ENCODE measurements at places on chromosomes 2 and 18.

- DNase-seq, result no peak
These were observed 288.9 kb upstream of the EPAS1 start for GRCh38 chr2:46008091-46008870.

DNA sequence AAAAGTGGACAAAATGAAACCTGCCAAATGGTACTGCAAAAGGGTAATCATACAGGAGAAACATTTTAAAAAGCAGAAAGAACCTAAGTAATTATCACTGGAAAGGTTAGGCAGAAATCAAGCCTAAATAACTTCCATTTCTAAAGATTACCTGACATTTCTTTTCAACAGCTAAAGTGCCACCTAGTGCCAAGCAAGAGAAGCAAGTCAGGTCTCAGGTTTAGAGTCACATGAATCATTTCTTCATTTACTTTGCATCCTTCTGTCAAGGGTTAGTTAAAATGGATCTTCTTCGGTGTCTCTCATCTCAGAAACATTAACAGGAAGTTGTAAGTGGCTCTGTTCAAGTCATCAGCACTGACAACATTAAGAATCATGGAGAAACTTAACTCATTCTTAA is 90.3 kb downstream of the AKAIN1 start:
- no peak for DNase-seq

GRCh38 chr2:854460-854859 is 96.2 kb upstream of the SNTG2 start:
- no peak for DNase-seq

- no peak for DNase-seq
These were observed 141.4 kb upstream of the LTBP1 start for GRCh38 chr2:32805104-32806095.

DNA sequence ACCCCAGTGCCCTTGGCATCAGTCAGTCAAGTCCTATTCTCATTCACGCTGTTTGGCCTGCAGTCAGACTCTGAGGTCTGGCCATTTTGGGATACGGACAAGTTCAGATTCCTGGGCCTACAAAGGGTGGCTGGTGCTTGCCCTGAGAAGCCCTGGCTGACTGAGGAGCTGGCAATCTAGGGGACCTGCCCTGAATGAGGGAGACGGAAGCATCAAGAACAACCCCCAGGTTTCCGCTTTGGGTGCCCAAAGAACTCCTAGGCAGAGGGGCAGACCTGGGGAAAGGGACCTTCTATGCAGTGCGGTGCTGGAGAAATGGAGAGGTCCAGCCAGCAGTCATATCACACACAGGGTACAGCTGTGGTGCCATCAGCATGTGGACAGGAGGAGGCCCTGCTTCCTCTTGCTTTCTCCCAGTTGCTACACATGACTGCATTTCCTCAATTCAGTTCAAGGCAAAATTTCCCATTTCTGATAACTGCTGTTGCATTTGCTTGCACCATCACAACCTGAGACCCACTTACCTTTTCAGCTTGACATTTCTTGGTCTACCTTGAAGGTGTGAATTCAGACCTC is 70.9 kb upstream of the LGALSL start:
- DNase-seq, result no peak

GRCh38 chr2:186771850-186772463 is 77.0 kb downstream of the ZSWIM2 start:
- no peak for DNase-seq

DNA sequence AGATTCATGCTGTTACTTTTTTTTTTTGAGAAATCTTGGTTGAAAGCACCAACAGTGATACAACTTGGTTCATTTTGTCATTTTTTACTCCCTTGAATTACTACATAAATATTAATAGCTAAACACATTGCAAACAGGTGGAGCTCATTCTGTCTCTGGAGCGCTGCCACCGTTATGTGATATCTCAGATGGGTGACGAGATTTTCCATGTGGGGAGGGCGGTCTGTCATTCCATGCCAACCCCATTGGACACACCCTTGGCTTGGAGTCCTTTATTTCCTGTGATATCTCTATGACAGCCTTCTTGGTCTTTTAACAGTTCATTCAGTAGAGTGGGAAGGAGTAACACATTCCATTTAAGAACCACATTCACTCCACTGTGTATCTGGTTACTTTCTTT is 794.8 kb downstream of the SATB2 start:
- DNase-seq, result no peak

DNA sequence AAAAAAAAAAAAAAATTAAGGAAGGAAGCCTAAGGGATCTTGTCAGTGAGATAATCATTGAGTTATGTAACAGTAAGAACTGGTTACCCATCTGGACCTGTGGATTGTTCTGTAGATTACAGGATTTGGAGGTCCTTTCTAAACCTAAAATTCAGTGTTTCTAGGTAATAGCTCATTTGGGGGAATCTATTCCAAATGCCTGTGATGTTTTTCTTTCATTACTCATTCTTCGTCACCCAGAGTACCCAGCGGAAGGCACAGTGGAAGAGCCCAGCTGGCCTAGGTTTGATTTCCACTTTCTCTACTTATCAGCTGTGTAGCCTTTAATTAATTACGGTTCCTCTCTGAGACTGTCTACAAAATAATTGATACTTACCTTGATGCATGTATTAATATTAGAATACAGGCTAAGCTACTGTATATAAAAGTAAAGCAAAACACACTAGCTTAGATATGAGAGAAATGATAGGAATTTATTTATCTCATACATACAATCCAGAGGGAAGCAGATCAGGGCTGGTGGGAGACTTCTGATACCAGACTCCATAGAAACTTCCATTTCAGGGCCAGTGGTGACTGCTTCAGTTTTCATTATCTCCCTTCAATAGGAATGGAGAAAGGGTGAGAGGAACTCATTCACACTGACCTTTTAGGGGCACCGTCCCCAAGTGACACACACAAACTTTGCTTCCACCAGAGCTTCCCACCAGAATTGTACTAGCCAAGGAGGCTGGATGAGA is 115.8 kb upstream of the NOSTRIN start:
- no peak for DNase-seq

DNA sequence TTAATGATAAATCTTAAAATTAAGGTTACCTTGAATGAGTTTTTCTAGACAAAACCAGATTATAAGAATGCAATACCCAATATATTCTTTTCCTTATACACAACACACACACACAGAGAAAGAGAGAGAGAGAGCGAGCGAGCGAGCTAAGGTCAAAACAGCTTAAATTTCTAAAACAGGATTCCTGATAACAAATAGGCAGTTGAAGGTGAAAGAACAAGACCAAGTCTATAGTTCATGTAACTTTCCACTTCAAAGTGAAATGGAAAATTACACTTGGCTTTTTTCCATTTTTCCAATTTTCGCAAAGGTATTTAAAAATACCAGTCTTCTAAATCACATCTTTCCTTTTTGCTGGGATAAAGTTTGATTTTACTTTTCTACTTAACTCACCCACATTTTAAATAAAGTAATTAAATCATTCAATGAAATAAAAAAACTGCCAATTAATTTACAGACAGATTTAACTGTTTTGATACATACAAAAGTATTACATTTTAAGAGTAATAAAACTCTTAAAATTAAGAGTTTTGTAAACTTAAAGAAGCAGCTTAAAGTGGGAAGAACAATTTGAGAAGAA is 98.8 kb downstream of the COBLL1 start:
- no peak for DNase-seq

GRCh38 chr18:70181015-70181414 is 24.5 kb downstream of the RTTN start:
- no peak for DNase-seq

DNA sequence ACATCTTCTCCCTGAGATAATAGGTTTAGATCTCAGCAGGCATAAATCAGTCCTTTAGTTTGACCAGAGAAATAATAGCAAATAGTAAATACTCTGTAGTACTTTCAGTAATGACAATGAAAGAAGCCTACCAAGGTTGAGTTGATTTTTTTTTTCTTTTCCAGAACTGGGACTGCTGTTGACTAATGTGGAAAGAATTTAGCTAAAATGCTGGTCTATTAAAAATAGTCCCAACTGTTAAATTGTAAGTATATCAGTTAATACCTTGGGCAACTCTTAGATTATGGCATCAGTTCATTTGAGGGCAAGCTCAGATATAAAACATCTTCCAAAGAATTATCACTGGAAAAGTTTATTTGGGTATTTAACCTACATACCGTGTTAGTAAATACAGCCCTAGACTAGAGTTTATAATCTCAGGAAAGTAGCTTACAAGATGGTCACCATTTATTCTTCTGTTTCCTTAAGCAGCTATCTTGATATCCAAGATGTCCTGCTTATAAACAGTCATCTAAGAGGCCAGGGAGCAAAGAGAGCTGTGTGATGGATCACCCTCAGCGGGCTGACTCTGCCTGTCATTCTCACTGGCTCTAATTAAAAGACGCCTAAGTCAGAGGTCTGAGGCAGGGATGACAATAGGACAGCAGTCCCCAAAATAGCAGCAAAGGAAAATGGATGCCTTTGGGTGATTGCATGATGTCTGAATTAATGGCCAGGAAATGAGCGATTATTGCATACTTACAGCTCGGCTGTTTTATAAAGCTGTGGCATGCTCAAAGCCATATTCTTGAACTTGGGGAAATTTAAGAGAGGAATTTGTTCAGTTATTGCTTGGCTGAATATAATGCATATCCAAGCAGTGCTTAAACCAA is 121.3 kb downstream of the MTX2 start:
- no peak for DNase-seq

DNA sequence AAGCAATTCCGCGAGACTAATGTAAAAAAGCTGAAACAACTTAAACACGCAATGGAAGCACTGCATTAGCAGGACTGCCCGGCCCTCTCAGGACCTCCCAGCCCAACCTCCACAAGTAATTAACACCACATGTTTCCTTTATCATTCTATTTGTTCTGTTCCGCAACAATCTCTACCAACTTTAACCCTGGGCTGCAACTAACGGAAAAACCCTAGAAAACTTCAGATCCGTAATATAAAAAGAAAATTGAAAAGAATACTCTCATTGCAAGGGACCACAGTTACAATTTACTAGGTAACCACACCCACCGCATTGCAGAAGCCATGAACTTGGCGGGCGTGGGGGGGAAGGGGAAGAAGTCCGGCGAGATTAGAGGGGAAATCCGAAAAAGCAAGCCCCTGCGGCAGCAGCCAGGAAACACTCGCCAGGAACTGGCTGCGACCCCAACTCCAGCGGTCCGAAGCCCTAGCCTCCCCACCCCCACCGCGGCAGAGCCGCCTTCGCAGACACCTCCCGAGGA is 1.2 kb downstream of the EPB41L3 start:
- no peak for DNase-seq

DNA sequence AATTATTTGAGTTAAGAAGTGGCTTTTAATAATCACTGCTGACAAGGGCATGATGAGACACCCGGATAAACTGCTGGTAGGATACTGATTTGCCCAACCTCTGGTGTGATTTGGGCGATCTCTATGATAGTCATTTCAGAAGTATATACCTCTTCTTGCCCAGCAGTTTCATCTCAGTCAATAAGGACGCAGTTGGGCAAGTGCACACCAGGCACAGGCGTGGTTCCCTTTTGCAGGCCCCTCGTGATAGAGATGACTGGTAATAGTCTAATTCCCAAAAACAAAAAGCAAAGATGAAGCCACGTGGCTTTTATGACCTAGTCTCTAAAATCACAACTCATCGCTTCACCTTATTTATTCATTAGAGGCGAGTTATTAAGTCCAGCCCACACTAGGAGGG is 246.4 kb downstream of the PRKCE start:
- no peak for DNase-seq

DNA sequence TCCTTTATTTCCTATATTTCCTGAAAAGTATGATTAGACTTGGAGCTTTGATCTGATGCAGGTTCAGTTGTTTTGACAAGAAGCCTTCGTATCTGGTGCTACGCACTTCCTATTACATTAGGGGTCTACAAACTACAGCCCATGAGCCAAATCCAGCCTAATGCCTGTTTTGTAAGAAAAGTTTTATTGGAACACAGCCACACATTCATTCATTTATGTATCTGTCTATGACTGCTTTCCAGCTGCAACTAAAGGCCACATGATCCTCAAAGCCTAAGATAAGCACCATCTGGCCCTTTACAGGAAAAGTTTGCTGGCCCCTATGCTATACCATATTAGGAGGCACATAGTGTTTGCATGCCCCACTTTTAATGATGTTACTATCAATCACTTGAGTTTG is 26.0 kb downstream of the EIF2AK3 start:
- no peak for DNase-seq

DNA sequence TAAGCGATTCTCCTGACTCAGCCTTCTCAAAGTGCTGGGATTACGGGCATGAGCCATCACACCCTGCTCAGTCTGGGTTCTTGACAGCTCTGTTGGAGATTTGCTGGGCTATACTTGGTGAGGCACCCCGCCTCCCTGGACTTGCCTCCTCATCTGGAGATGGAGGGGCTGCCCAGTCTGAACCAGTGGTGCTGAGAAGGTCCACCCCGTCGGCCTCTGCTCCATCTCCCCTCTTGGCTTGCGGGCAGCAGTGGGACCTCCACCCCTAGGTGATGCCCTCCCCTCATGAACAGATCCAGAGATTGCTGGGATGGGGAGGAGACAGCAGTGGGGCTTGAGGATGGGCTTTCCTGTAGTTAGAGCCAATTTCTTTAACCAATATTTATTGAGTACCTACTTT is 120.9 kb downstream of the CLIP4 start:
- DNase-seq, result no peak

GRCh38 chr2:160337728-160338127 is 137.7 kb upstream of the ITGB6 start:
- DNase-seq, result no peak

GRCh38 chr2:53859206-53860181 is at the start of gene GPR75:
GPR75 (minus strand) TSS chr2:53859967; CDS start chr2:53854756, 5,211 bp downstream.
- DNase-seq, result no peak

GRCh38 chr2:197191177-197191939 is 119.2 kb downstream of the ANKRD44 start:
- no peak for DNase-seq

DNA sequence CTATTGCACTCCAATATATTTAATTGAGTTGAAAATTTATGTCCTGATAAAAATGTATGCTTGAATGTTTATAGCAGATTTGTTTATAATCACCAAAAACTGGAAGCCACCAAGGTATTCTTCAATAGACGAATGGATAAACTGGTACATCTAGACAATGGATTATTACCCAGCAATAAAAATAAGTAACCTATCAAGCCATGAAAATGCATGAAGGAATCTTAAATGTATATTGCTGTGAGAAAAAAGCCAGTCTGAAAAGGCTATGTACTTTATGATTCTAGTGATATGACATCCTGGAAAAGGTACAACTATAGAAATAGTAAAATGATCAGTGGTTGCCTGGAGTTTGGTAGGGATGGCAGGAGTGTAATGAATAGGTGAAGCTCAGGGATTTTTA is 580.7 kb downstream of the DCC start:
- no peak for DNase-seq

- no peak for DNase-seq
These were observed 494.5 kb upstream of the MAP2 start for GRCh38 chr2:208929139-208929864.

- DNase-seq, result no peak
These were observed 27.1 kb upstream of the MAP3K20 start for GRCh38 chr2:173048522-173048896.

Data from activated naive CD4-positive, alpha-beta T cell (primary cell).